ENCODE measurements at places on chromosomes 13 and 19. TPM values are rescaled to one million over a fixed set of nuclear protein-coding genes. Genes with fewer than 3 reads are reported as not detected.

Gene RAX2
- total RNA-seq, result not detected

Gene ZNF701
- total RNA-seq, result 11.8 TPM

Gene DPP9
- total RNA-seq, result 26.5 TPM

Gene RGL3
- total RNA-seq, result 3.7 TPM

Gene ZNF667
- 3.2 TPM for total RNA-seq

Gene FAM124A
- 8.9 TPM for total RNA-seq

Gene RFXAP
- total RNA-seq, result 1.4 TPM

Gene GPR12
- not detected for total RNA-seq

All from aortic smooth muscle cell (primary cell).